Calu3 (cell line): ENCODE measurements at places on chromosomes 2 and 18. TPM values are rescaled to one million over a fixed set of nuclear protein-coding genes. Genes with fewer than 3 reads are reported as not detected.

- no peak for DNase-seq
Measured at GRCh38 chr2:165681841-165682240, 112.2 kb downstream of the GALNT3 start.

MAP3K19 gene
- total RNA-seq = not detected in 2 replicates

- no peak for DNase-seq
Measured at GRCh38 chr2:168136392-168136977, 110.9 kb downstream of the STK39 start.

MYCN gene
- 5.5 and 8.7 TPM in 2 replicates for total RNA-seq

- DNase-seq = no peak
Measured at GRCh38 chr2:32773448-32773808, 145.6 kb downstream of the TTC27 start.

ZCCHC2 gene
- 43.5 and 61.4 TPM in 2 replicates for total RNA-seq

LYG1 gene
- total RNA-seq = 2.3 and 3.5 TPM in 2 replicates

CXCR1 gene
- total RNA-seq = not detected in 2 replicates

GPC1 gene
- 41.8 and 51.5 TPM in 2 replicates for total RNA-seq

GRCh38 chr2:25697559-25698341, 24.4 kb upstream of the DTNB start:
- no peak for DNase-seq

GRCh38 chr18:985212-985661, 80.6 kb downstream of the ADCYAP1 start:
- no peak for DNase-seq

MAL gene
- not detected in 2 replicates for total RNA-seq

ADNP2 gene
- total RNA-seq = 13.8 and 14.3 TPM in 2 replicates

EVX2 gene
- total RNA-seq = not detected in 2 replicates

DNA sequence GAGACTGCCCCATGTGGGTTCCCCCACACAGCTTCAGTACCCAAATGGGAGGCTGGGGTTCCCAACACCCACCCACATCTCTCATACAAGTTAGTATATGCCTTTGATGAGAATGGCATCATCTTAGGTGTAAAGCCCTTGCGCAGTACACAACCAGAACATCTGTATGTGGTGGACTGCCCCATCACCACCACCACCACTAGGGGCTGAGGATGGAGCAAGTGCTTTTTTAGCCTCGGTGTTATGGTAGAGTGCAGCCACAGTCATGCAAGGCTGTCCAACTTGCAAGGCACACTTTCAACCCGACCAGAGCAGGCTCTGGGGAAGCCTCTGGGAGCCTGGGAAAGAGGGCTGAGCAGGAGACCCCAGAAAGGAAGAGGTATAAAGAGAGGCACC, 241.2 kb downstream of the TFCP2L1 start:
- no peak for DNase-seq
